Hematopoietic multipotent progenitor cell treated with erythropoietin and hydrocortisone succinate and interleukin-3 and kit ligand, for 6 days (in vitro differentiated cells): ENCODE measurements at places on chromosomes 16 and 17.

DNA sequence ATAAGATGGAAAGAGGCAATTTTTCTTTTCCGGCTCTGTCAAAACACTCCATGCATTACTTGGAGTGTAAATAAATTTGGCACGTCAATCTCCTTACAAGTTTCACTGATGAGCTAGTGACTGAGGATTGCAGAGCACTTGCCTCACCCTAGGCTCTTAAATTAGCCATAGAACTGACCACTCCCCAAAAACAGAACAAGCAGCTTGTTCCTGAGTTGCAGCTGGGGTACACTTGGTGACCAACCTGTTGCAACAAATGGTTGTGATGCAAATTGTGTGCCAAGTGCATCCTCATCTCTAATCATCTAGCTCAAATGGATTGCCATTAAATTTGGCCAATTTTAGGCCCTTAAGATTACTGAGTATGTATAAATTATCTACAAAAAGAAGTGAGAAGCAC is 67.0 kb downstream of the CACNG1 start:
- no peak for DNase-seq

DNA sequence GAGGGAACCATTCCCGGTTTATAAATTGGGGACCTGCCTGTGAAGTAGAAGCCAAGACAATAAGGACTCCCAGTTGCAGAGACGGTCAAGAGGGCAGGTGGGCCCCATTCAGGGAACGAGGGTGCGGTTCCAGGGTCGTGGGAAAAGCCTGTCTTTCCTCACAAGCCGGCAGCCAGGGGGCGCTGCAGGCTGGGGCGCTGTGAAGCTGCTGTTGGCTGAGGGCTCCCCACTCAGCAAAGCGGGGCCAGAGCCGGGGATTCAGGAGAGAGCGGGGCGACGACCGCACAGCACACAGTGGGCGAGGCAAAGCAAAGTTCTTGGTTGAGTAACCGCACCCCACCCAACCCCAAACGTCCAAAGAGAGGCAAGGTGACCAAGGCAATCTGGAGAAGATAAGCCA is 24.9 kb downstream of the CDRT15 start:
- peak; percentile 49 for DNase-seq

GRCh38 chr16:57941016-57941664 is 29.8 kb downstream of the CNGB1 start:
- DNase-seq = peak; percentile 64

- peak; percentile 75 for DNase-seq
Measured at GRCh38 chr16:85334718-85335583, 222.7 kb upstream of the CIBAR2 start.

DNA sequence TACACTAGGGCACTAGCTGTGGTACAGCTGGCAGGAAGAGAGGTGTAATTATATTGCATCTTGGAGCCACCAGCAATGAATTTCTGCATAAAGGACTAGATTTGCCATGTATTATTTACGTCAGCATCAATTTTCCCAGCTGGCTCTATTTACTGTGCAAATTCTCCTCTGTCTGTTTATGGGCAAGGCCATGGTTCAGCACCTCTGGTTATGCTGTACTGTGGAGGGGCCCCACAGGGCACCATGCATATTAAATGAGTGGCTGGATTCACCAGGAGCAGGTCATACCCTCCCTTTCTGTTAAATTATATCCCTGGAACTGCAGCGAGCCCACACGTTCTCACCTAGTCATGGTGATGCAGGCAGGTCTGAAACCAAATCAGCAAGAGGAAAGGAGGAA is 19.8 kb downstream of the RAD51D start:
- no peak for DNase-seq

DNA sequence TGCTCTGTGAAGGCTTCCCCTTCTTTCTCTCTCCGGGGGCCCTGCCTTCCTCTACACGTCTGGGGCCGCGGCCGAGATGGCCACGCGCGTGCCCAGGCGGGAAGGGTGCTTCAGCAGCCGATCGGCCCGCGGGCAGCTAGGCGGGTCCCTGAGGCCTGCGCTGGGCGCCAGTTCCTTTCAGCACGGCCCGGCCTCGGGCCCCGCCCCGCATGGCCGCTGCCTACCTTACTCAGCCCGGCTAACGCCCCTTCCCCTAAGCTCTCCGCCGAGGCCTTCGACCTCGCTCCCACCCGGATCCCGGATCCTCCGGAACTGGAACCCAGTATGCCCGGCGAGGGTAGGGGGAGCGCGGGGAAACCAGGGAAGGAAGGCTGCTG is 335 bp downstream of the TMEM11 start:
- peak; percentile 54 for DNase-seq

GRCh38 chr17:2442166-2442565 is 41.3 kb upstream of the MNT start:
- no peak for DNase-seq

GRCh38 chr16:50692999-50693781 is at the start of gene NOD2:
TSS of gene NOD2 (plus strand) at chr16:50693606. CDS start at chr16:50699496, 5,890 bp downstream.
- DNase-seq = peak; percentile 41

- no peak for DNase-seq
Measured at GRCh38 chr17:48389903-48390302, 40.1 kb downstream of the SKAP1 start.

DNA sequence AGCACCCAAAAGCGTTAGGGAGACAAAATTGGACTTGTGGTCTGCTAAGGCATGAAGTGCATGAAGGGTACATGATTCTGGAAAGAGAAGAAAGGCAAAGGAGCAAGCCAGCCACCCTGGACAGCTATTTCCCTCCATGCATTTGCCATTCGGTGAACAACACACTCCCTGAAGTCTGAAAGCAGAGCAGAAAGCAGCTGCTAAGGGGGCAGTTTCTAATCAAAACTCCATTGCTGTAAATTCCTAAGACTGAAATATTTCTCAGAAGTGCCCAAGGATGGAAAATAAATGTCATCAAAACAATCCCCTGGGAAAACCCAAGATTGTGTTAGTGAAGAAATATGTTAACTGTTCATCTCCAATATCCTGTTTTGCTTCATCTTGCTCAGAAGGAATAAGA is 44.3 kb downstream of the PMP22 start:
- DNase-seq = no peak

GRCh38 chr17:76707985-76708807 is 2.6 kb downstream of the MXRA7 start:
- DNase-seq = no peak

DNA sequence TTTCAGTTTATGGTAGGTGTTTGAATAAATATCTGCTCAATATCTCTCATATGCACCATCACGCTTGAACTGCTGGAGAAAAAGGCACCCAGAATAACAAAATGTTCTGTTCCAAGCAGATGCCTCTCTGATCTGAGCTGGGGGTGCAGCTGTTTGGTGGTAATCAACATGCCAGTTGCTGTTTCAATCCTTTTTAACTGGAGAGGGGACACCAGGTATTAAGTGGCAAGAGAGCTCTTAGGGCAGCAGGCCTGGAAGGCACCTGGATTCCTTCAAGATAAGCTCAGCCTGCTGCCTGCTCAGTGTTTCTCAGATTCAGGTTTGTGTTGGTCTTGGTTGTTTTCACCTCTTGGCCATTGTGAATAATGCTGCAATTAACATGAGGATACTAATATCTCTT is 27.2 kb upstream of the VAT1L start:
- DNase-seq = no peak

DNA sequence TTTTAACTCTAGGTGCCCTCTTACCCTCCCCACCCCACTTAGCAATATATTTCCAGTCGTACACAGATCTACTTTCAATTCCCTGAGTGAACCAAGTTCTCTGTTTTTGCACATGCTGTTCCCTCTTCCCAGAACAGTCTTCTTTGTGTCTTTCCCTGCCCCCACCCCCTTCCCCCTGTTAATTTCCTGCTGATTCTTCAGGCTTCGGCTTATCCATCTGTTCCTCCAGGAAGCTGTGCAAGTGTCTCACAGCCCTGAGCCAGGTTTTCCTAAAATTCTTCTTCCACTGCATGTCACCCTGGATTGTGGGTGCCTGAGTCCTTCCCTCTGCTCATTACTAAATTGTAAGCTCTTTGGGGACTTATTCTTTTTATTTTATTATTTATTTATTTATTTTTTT is 12.4 kb upstream of the SPOP start:
- DNase-seq = no peak

DNA sequence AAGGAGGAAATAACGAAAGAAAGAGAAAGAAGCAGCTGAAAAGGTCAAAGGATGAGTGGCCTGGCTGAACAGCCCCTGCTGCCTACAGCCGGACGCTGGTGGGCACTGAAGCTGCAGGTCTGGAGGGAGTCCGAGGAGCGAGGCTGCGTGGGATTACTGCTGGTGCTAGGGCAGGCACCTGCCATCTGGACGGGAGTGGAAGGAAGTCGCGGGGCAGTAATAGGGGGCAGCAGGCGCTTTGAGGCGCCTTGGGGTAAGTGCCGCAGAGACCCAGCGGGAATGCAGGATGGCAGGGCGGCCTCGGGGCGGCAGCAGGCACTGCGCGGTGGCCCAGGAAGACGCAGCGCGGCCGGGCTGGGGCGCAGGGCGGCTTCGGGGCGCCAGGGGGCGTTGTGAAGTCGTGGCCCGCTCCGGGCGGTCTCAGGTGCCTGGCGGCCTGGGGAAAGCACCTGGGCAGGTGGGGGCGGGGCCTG is 303 bp upstream of the SCNN1G start:
- DNase-seq = peak; percentile 86

DNA sequence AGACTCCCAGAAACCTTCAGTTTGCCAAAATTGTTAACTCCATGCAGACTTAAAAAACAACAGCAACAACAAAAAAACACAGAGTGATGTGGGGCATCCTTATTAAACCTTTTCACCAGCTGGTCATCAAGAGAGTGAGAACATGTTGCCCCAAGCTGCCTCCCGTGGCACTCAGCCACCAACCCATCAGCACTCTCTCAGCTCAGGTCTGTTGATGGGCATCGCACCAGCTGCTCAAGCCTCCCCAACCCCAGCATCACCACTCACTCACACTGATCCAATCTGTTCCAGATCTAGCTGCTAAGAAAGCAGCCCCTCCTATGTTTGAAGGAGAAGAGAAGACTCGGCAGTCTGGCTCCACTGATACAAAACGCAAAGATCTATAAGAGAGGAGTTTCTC is 46.8 kb downstream of the SLC39A11 start:
- no peak for DNase-seq

- DNase-seq = no peak
Measured at GRCh38 chr16:51666821-51667220, 515.8 kb upstream of the SALL1 start.

GRCh38 chr17:82911822-82912221 is 72.0 kb upstream of the ZNF750 start:
- peak; percentile 60 for DNase-seq
